Endodermal cell (in vitro differentiated cells): ENCODE measurements at places on chromosomes 7 and 10.

- DNase-seq, result no peak
These were observed 379.1 kb downstream of the ADRA2A start for GRCh38 chr10:111455776-111456426.

DNA sequence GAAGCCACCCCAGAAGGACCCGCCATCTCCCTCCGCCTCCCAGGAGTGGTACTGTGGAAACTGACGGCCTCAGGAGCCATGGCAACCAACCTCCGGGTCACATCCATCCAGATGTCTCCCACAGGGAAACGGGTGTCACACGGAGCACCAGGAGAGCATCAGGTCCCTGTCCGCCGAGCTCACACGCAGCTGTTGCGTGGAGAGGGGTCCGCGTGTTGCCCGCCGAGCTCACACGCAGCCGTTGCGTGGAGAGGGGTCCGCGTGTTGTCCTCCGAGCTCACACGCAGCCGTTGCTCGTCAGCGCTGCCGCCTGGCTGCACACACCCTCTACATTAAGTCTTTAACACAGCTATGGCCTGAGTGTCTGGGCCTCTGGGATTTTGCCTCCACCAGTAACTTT lies 311.1 kb upstream of the SHH start:
- no peak for DNase-seq

- no peak for DNase-seq
These were observed 37.6 kb upstream of the LRRTM3 start for GRCh38 chr10:66888237-66888636.

DNA sequence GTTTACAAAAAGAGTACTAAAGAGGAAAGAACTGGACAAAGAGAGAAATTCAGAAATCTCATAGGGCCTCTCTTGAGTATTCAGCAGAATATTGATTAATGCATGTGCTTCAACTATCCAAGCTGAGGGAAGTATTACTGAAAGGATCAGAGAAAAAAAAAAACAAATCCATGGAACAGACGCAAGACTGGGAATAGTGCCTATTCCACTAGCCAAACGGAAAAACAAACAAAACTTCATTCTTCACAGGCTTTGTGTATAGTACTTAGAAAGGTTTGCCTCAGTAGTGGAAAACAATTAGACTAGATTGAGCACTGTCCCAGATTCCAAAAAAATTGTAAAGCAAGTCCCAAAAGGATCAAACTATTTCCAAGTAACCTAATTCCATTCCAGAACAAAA lies 106.2 kb downstream of the TFEC start:
- DNase-seq, result no peak

GRCh38 chr7:101410743-101411507 lies 48.2 kb downstream of the COL26A1 start:
- peak; percentile 97 for DNase-seq

DNA sequence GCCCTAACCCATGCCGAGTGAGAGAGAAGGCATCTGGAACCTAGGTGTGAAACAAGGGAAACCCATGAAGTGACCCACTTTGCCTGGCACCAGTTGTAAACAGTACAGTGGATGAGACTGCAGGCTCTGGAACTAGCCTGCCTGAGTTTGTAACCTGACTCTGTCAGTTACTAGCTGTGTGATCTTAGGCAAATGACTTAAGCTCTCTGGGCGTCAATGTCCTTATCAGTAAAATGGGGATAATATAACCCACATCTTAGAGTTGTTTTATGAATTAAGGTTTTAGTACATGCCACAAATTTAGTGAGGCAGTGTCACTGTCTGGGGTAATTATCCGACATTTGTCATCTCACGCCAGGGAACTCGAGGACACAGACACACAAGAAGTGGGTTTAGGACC lies 82.9 kb upstream of the AGK start:
- DNase-seq, result no peak

DNA sequence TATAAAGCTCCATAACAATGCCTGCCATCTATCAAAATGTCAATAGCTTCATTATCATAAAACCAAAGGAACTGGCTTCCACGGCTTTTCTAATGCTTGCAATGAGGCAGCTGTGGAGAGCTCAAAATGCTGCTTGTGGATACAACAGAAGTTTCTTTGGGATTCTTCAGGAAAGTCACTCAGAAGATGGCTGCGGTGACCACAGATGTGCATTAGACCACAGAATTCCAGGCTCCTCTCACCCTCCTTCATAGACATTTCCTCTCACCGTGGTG lies 77.2 kb downstream of the CDCA7L start:
- DNase-seq, result no peak

DNA sequence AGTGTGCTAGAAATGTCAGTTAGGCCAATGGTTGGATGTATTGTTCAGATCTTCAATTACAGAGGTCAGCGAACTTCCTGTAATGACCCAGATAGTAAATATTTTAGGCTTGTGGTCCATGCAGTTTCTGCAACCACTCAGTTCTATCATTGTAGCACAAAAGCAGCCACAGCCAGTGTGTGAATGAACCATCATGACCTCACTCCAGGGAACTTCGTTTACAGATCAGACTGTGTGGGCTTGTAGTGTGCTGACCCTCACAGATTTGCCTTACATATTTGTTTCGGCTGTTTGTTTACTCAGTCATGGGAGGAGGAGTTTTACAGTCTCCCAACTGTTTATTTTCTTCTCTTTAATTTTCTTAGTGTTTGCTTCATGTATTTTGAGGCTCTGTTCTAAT lies 55.4 kb downstream of the LANCL2 start:
- no peak for DNase-seq

- DNase-seq, result no peak
These were observed 55.0 kb downstream of the GBF1 start for GRCh38 chr10:102300278-102300843.

DNA sequence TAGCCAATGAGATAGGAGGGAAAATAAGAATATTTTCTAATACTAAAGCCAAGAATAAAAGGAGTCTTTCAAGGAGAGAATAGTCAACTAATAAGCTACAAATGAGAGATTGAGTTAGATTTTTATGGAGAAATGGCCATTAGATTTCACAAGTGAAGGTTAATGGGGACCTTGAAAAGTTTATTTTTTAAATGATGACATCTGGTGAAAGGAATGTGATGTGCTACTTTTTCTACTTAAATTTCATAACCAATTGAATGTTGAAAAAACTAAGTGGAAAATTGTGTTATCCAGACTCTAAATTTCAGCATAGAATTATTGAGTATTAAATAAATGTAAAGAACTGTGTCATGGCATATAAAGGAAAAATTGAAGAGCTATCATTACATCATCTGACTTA lies 125.7 kb downstream of the TSPAN12 start:
- no peak for DNase-seq

DNA sequence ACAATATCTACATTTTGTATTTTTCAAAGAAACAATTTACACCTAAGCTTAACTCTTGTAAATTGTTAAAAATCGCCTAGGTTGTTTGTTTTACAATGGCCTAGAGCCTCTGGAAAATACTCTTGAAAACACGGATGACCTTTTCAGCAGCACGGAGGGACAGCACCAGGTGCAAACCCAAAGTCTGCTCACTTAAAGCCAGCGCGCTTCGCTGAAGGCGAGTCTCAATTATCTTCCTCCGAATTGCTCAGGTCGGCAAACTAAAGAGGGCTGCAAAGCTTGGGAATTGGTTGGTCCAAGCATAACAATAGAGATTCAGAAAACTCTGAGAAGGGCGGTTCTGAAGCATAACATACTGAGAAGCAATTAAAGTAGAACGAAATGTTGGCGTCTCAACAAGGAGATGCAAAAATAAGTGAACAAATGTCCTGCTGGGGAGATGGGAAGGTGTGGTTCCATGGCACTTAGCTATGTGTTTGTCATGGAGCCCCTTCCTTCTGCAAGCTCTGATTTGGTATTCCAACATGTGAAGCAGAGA lies 139.9 kb upstream of the PITRM1 start:
- no peak for DNase-seq

DNA sequence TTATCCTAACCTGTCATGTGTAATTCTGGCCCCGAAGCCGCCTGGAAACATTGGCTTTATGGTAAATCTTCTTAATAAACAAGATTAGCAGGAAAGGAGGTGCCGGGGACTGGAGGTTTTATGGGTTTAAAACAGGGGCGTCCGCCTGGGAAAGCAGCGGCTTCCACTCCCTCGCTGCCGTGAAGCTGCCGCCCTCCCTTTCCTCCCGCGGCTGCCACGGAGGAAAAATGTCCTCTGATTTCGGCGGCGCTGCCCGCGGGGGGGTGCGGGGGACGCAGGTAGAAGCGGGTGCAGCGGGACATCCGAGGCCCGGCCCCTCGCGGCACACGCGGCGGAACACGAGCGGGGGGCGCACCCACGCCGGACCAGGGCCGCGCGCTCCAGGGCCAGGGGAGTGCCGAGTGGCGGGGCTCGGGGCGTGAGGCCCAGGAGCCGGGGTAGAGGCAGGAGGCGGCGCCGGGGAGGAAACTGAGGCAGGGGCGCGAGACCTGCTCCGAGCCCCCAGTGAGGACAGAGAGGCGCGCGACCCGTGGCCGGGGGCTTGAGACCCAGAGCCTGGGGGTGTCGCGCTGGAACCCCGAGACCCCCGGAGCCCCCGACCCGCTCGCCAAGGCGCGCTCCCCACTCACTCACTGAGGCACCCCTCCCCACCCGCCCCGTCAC lies 993 bp downstream of the PTPRN2 start:
- DNase-seq, result no peak

DNA sequence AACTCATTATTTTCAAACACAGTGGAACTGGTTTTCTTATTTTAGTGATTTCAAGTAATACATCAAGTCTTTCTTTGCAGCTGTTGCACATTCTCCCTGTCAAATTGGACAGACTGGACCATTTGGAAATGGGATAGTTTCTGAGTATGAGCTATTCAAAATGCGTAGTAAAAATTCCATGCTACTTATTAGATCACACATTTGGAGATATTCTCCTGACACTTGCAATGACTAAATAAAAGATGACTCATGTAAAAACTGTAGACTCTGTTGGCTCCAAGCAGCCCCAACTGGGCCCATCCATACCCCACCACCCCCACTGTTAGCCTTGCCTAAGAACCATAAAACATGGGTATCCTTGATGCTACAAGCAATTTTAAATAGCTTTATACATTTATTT lies 25.9 kb upstream of the BICC1 start:
- DNase-seq, result no peak

- no peak for DNase-seq
These were observed 155.3 kb downstream of the SFMBT2 start for GRCh38 chr10:7255517-7255916.

DNA sequence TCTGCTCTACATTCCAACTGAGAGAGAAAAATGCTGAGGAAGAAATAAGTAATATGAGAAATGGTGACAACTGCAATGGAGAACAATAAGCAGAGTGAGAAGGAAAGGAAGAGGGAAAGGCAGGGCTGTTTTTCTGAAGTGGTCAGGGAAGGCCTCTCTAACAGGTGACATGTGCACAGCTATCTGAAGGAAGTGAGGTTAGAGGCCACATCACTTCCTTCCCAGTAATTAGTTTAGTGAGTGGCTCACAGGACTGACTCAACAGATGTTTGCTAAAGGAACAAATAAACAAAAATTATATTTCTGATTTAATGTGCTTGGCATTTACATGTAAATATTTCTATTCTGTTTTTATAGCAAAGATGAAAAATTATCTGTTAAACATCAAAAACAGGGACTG lies 77.9 kb downstream of the ARHGAP21 start:
- no peak for DNase-seq

DNA sequence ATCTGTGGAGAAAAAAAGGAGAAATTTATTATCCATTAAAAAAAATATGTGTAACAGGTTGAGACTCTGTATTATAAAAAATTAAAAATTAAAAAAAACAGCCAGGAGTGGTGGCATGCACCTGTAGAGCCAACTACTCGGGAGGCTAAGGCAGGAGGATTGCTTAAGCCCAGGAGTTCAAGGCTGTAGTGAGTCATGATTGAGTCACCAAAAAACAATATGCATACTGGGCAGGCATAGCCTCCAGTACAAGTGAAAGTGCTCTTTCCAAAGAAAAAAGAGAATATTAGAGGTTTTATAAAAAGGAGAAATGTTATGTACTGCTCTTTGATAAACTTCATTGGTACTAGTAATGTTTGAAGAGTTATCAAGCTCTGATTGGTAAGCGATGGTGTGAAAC lies 647.1 kb upstream of the ZWINT start:
- DNase-seq, result no peak

DNA sequence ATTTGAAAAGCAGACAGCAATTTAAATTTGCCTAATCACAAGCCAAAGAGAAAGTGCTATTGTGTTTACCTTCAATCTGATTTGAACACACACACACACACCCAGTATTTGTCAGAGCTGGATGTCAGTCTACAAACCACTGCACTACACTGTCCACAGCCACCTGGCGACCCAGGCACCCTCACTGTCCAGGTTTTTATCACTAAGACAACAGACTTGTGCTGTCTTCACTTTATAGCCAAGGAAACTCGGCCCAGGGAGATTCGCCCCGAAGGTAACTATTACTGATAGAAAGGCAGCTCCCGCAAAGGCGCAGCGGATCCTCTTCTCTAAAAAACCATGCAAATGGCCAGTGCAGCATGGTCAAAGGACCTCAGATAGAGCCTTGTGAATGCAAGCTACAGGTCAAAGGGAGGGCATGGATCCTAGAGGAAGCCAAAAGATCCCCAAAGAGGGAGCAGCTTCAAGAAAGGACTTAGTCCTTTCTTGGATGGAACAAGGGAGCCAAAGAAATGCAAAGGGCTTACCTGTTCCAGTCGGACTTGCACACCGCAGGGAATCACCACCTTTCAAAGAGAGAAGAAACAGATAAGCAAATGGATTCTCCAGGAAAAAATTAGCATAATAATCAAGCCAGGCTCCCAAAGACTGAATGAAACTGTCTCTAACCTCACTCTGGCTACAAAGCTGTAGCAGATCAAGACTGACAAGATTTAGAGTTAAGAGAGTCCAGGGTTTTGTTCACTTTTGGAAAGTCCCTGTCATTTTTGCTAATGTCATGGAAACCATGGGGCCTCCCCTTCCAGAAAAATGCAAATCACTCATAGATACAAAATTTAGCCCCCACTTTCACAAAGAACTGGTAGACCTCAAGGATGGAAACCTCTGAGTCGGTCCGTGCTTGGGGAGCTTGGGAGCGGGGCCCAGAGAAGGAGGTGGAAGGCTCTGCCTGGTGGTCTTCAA lies 101.1 kb downstream of the TNS3 start:
- peak; percentile 61 for DNase-seq

DNA sequence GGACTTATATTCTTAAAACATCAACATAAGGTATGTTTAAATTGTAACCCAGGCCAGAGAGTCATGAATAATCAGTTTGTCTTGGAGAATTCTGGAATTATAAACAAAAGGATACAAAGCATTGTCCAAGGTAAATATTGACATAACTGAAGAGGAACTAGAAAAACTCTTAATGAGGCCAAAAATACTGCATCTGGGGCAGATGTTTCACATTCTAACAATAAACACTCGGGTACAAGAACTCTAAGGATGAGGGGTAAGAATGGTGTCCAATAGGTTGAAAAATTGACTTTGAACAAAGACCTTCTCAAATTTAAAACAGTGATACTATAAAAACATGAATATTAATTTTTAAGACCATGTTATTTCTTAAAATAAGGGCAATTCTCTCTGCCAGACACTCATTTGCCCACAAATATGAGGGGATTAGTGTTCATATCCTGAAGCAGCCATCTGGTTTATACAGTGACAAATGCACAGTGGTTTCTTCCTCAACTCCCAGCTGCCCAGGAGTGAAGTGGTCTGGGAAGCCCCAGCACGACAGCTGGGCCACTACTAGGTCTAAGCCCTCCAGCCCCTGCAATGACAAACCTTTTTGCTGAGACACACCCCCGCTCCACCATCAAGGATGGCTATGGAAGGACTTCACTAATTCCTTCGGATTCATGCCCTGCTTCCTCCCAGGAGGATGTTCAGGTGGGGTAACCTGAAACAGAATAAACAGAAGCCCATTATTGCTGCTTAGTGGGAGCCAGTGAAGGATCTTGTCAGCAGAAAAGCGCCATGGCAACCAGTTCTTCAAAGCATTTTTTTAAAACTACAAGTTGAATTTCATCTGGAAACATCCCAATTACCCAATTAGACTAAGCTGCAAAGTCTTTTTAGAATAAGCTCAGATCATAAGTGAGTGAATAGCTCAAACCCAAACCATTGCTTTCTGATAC lies 107.5 kb upstream of the ARID5B start:
- DNase-seq, result no peak
